Hepatocyte (in vitro differentiated cells): ENCODE measurements at places on chromosomes 2 and 18. TPM values are rescaled to one million over a fixed set of nuclear protein-coding genes. Genes with fewer than 3 reads are reported as not detected.

- no peaks in the 10 kb centered on the region for H3K36me3 ChIP-seq
- H3K4me1 ChIP-seq = no peaks in the 10 kb centered on the region
- no peak for DNase-seq
- no peaks in the 10 kb centered on the region for H3K27me3 ChIP-seq
- no peak overlapping the region for H3K4me3 ChIP-seq
These were observed 123.3 kb upstream of the DCC start for GRCh38 chr18:52216666-52217065.

DNA sequence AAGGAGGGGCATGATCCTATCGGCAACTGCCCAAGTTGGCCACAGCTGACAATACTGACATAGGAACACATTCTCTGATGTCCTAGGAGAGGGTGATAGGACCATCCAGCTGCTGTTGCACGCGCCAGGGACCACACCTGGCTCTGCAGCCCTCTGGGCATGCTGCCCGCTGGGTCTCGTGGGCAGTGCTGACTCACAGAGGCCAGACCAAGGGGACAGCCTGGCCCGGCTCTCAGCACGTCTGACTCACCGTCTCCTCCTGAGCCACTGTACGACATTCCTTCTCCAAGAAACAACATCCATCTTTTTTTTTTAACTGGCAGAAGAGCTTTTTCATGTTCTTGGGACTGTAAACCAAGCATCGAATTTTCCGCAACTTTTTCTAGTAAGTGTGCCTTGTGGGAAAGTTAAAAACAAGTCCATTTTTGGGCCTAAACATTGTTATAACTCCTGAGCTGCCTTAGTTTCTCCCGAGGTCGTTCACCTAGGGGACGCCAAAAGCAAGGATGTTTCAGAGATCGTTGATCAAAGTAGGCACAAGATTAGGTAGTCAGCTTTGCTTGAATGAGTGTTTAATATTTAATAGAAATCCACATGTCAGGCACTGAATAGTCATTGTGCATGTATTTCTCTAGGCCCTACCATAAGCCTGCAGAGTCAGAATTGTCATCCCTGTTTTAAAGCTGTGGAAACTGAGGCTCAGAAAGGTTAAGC lies 100.3 kb downstream of the TTC32 start:
- H3K4me1 ChIP-seq = peaks cover 10% of the 10 kb centered on the region
- no peaks in the 10 kb centered on the region for H3K36me3 ChIP-seq
- H3K27me3 ChIP-seq = no peaks in the 10 kb centered on the region
- H3K4me3 ChIP-seq = no peak overlapping the region
- H3K27ac ChIP-seq = peak overlapping the region; percentile 6

DNA sequence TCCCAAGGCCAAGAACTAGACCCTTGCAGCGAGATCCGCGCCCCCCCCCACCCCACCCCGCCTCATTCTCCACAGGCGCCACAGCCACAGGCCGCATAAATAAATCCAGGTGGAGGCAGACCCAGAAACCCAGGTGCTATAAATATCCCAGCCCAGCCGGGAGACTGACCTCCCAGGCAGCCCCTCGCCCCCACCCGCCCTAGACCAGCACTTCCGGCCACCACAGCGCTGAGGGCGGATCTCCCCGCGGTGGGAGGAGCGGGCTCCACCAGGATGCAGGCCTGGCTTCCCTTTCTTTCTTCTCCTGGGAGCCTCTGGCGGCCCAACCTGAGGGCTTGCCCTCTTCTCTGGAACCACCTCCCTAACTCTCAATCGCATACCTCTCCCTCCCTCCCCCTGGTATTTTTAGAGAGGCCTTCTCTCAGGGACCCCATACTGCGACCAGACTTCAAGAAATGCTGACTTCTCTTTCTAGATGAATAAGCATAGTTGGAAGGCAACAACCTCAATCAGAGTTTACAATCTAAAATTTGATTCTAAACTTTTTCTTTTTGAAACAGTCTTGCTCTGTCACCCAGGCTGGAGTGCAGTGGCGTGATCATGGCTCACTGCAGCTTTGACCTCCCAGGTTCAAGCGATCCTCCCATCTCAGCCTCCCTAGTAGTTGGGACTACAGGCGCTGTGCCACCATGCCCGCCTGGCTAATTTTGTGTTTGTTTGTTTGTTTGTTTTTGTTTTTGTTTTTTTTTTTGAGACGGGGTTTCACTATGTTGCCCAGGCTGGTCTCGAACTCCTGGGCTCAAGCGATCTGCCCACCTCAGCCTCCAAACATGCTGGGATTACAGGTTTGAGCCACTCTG lies 55.0 kb downstream of the PKDCC start:
- peak; percentile 81 for DNase-seq
- peaks cover 20% of the 10 kb centered on the region for H3K4me1 ChIP-seq
- H3K27ac ChIP-seq = peak overlapping the region; percentile 96
- H3K27me3 ChIP-seq = no peaks in the 10 kb centered on the region

- H3K27me3 ChIP-seq = no peaks in the 10 kb centered on the region
- H3K4me1 ChIP-seq = peaks cover 19% of the 10 kb centered on the region
- peak overlapping the region; percentile 56 for H3K27ac ChIP-seq
- H3K4me3 ChIP-seq = no peak overlapping the region
These were observed 22.2 kb upstream of the MYO3B start for GRCh38 chr2:170155723-170156253.

DNA sequence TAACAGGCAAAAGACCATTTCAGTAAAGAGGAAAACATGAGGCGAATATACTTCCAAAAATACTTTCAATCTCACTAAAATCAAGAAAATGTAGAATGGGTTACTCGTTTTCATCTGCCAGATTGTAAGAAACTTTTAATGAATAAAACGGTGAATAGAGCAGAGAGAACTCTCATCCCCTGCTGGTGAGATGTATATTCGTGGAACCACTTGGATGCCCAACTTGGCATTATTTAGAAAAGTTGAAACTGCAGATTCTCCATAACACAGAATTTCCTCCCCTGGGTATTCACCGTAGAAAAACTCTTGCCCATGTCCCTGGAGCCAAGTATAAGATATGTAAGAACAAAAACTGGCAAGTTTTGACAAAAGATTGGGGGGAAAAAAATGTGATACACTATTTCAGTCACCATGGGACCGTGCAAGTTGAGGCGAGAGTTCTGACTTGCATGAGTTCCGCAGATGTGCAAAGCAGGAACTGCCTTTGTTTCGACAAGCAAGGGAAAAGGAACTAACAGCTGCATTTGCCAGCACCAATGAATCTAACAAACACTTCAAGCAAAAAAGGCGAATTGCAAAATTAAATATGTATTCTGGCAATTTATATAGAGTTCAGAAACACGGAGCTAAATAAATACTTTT lies 14.8 kb downstream of the TIMM21 start:
- no peak for DNase-seq
- H3K4me1 ChIP-seq = no peaks in the 10 kb centered on the region
- no peak overlapping the region for H3K27ac ChIP-seq

CCBE1 gene
- total RNA-seq = 2.8 and 3.1 TPM in 2 replicates

GRCh38 chr2:73063909-73064875 lies 7.3 kb downstream of the SFXN5 start:
- H3K4me3 ChIP-seq = no peak overlapping the region
- DNase-seq = peak; percentile 63
- H3K27me3 ChIP-seq = no peaks in the 10 kb centered on the region
- no peaks in the 10 kb centered on the region for H3K36me3 ChIP-seq
- peaks cover 15% of the 10 kb centered on the region for H3K4me1 ChIP-seq

DNA sequence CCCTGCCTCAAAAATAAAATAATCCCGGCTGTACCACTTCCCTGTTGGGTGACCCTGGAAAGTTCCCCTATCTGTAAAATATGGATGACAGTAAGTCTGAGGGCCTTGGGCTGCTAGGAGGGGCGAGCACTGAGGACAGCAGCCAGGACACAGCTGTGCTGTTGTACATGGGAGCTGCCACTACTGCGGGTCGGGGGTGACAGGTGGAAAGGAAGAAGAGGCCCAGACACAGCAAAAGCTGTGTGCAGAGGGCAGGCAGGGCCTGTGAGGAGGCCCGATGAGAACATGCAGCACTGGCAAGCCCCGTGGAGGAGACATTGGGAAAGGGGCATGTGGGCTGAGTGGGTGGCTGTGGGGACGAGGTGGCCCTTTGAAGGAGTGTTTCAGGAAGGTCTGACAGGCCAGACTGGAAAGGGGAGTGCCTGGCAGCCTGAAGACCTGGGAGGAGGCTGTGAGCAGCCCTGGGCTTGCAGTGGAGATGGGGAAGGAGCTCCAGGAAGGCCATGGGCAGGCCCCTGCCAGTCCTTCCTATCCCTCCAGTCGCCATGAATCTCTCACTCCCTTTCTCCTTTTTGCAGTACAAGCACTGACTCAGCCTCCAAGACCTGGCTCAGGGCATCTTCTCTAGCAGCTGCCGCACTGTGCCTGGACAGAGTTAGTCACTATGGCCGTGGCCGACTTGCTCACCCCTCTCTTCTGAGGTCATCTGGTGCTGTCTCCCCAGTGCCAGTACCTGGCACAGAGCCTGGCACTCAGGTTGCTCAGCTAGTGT lies 28.9 kb upstream of the SEMA4C start:
- H3K4me1 ChIP-seq = peaks cover 22% of the 10 kb centered on the region
- H3K27me3 ChIP-seq = no peaks in the 10 kb centered on the region
